ENCODE measurements at places on chromosomes 7 and 10.

GRCh38 chr7:85522070-85522469, 335.2 kb upstream of the SEMA3D start:
- no peak for DNase-seq

GRCh38 chr7:108129018-108129965, 869 bp downstream of the LAMB4 start:
- peak; percentile 48 for DNase-seq

DNA sequence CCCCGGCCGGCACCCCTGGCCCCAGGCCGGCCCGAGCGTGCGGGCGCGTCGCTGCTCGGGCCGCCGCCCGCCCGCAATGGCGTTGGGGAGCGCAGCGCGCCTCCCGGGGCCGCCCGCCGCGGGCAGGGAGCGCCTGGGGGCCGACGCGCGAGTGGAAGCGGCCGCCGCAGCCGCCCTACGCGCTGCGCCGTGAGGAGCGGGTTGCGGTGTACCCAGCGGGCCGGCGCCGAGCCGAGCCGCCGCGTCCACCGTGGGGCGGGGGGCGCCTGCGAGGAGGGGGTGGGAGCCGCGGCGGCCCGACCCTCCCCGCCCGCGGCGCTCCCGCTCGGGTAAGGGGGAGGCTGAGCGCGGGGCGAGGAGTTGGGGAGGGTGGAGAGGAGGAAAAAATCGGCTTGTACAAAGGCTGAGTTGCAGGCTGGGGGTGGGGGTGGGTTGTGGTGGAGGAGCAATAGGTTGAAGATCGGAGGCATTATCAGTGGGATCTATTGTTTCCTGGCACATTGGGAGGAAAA, 473 bp downstream of the PPP1R9A start:
- peak; percentile 23 for DNase-seq

- no peak for DNase-seq
These were observed 25.8 kb upstream of the PLPP4 start for GRCh38 chr10:120431251-120431651.

DNA sequence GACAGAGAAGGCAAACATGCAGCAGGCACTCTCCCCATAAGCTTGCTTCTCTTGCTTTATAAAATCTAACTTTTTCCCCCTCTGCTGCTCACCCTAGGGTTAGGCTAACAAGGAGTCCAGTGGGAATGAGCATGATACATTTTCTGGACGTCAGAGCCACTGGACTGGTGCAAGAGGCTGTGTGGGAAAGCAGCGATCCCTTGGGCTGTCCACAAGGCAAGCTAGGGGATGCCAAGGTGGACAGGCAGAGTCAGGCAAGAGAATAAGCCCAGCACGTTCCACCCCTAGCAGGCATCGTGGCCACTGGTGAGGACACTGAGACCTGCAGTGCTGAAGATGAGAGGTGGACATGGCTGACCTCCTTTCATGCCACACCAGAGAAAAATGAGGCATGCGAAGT, 290.9 kb upstream of the ZMIZ1 start:
- DNase-seq: peak; percentile 52

DNA sequence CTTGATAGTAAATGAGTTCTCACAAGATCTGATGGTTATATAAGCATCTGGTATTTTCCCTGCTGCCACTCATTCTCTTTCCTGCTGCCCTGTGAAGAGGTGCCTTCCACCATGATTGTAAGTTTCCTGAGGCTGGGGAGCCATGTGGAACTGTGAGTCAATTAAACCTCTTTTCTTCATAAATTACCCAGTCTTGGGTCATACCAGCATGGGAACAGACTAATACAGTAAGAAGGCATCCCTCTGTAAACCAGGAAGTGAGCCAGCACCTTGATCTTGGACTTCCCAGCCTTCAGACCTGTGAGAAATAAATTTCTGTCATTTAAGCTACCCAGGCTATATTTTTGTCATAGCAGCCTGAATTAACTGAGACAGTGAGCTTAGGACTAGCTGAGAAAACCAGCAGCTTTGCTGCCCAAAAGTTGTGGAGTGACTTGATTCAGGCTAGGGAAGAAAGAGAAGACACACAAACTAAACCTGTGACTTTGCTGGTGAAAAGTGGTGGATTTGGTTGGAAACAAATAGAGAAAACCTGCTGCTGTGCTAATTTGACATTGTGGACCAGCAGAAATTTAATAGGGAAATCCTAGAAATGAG, 29.7 kb downstream of the PALS2 start:
- DNase-seq: no peak

GRCh38 chr7:13992596-13992964, 3.1 kb upstream of the ETV1 start:
- DNase-seq: no peak

GRCh38 chr7:45197461-45197860, 39.9 kb downstream of the RAMP3 start:
- no peak for DNase-seq

GRCh38 chr7:14894826-14895225, 7.7 kb downstream of the DGKB start:
- no peak for DNase-seq

- peak; percentile 74 for DNase-seq
These were observed 2.1 kb upstream of the ADD3 start for GRCh38 chr10:110005719-110006118.

DNA sequence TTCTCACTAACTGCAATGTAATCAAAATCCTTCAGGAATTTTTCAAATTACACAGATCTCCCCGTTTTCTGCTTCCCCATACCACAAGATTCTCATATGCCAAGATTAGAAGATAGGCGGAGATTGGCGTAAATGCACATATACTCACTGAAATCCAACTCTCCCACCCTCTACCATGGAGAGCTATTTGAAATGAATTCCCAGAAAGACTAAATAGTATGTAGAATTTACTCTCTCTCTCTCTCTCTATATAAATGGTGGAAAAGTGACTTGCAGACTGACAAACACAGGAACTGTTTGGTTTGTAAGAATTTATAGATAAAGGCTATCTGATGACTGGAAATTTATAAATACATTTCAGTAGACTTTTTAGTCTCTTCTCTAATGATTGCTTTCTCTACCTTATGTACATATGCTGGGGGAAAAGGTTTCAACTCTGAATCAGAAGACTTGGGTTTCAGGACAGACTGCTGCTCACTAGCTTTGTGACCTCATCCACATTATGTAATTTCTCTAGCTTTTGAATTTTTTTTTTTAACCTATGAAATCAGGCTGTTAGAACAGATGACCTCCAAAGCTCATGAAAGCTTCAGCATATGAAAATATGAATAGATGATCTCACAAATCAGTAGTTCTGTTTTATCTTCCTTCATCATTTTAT, 67.8 kb upstream of the CSTF2T start:
- no peak for DNase-seq

GRCh38 chr7:2819161-2819953, 24.8 kb downstream of the GNA12 start:
- no peak for DNase-seq

GRCh38 chr7:152710153-152710442, 34.2 kb upstream of the XRCC2 start:
- no peak for DNase-seq

DNA sequence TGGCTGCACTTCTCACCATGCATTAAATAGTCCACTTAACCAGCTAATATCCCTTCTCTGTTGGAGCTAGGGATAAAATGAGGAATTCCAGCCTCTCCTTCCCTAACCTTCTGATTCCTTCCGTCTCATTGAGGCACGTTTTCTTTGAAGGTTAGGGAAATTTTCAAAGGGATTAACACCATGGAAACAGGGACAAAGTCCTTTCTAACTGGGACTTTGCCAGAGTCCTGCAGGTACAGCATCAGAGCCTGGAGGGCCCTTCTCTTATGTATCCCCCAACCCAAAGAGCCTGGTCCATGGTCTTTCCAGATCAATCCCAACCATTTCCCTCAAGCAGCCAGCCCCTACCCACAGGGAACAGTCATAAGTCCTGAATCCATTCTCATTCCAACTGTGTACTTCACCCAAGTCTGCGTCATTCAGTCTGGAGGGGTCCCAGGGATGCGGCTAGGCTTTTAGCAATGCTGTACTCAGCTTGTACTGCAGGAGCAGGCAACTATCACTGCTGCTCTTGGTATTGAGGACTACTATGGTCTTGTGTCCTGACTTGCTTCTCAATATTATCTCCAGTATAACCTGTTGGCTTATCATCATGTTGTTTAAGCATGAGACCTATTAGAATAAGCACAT, 34.6 kb upstream of the CROT start:
- peak; percentile 41 for DNase-seq

DNA sequence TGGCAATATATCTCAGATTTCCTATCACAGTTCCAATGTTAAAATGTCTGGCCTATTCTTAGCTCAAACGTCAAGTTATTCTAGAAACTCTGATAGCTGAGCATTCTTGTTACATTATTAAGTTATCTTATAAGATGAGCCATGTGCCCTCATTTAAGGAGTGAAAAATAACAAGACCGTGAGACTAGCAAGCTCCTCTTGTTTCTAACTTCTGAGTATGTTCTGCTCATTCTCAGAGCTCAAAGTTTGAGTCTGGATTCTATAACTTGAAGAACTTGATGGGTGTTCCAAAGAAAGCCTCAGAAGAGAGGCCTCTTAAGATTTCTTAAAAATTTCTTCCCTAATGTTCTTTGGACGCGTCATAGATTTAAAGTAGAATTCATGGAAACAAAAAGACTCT, 215.2 kb downstream of the HTR7 start:
- DNase-seq: peak; percentile 6

All from fibroblast of lung (primary cell).